ENCODE measurements at places on chromosomes 6 and 20. TPM values are rescaled to one million over a fixed set of nuclear protein-coding genes. Genes with fewer than 3 reads are reported as not detected.

Gene CALHM6
- 4.5 TPM for total RNA-seq

Gene THBS2
- 6.5 TPM for total RNA-seq

Gene ISM1
- total RNA-seq: 1.6 TPM

Gene TCEA2
- total RNA-seq: 36.7 TPM

Gene WFDC12
- total RNA-seq: not detected

Gene PPP1R16B
- 10.6 TPM for total RNA-seq

Gene NKX2-2
- 0.41 TPM for total RNA-seq

Gene CCN6
- not detected for total RNA-seq

Gene BACH2
- total RNA-seq: 48.9 TPM

Gene ELOVL4
- 49.3 TPM for total RNA-seq

Gene DOK5
- total RNA-seq: 236 TPM

Gene PTK7
- total RNA-seq: 16.7 TPM

Gene CAP2
- total RNA-seq: 39.9 TPM

Gene ACTL10
- total RNA-seq: 0.82 TPM

Gene LGSN
- 0.82 TPM for total RNA-seq

Gene UNC5CL
- under 0.01 TPM for total RNA-seq

Gene MICB
- total RNA-seq: 0.41 TPM

Gene CASS4
- under 0.01 TPM for total RNA-seq

Gene DNAH8
- total RNA-seq: under 0.01 TPM

- DNase-seq: no peak
Observed at GRCh38 chr20:19510611-19511010, 247.4 kb upstream of the RIN2 start.

DNA sequence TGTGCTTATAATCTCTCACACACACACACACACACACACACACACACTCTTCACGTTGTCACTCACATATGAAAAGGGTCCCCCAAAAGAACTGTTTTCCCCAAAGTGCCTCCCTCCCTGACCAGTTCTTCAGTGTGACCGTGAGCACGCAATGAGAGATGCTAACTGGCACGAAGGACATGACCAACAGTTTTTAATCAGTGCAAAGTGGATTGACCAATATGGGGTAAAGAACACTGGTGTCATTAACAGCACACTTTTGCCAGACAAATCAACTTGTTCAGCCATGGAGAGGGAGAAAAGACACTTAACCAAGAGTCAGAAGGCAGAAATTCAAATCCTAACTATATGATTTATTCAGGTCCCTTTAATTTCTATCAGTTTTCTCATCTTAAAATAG lies 15.0 kb downstream of the EXOC2 start:
- DNase-seq: no peak

GRCh38 chr6:94272327-94272726 lies 853.0 kb upstream of the EPHA7 start:
- DNase-seq: no peak

- no peak for DNase-seq
Observed at GRCh38 chr6:134079406-134079921, 27.0 kb upstream of the SLC2A12 start.

GRCh38 chr6:131226459-131227157 lies 91.3 kb downstream of the AKAP7 start:
- no peak for DNase-seq

DNA sequence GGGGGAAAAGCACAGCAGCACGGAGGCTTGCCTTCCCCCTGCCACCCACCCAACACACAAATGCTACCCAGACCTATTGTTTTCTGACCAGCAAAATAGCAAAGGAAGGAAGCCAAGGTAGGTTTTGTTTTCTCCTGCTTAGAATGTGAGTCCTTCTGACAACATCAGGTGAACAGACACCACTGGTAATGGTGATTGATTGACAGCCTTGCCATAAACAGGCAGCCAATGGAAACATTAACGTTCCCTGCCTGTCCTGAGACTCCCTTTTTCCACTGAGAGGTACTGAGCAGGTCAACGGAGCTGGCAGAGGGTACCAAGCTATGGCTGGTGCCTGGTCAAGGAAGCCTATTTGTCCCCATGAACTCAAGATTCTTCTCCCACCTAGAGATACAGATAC lies 234.4 kb downstream of the ADGB start:
- DNase-seq: no peak

- DNase-seq: no peak
Observed at GRCh38 chr6:107679457-107679856, 144.7 kb downstream of the SCML4 start.

GRCh38 chr6:2743280-2744208 lies 7.2 kb downstream of the MYLK4 start:
- no peak for DNase-seq

GRCh38 chr20:50980851-50981713 lies 22.5 kb downstream of the MOCS3 start:
- DNase-seq: no peak

DNA sequence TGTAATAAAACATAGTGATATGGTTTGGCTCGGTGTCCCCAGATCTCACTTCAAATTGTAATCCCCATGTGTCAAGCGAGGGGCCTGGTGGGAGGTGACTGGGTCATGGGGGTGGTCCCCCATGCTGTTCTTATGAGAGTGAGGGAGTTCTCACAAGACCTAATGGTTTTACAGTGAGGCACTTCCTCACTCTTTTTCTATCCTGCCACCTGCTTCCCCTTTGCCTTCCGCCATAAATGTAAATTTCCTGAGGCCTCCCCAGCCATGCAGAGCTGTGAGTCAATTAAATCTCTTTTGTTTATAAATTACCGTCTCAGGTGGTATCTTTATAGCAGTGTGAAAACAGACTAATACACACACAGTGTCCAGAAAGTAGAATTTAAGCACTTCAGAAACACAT lies 78.5 kb downstream of the REPS1 start:
- DNase-seq: no peak

DNA sequence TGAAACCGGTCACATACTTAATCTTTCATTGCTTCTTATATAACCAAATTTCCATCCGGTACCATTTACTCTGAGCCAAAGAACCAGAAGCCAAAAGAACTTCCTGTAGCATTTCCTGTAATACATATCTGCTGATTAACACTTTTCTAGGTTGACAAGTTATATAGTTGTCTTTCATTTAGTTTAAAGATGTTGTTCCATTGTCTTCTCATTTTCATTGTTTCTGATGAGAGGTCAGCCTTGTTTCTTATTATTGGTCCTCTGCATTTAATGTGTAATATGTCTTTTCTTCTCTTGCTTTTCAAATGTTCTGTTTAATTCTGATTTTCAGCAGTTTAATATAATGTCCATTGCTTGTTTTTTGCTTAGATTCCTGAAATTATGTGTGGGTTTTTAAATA lies 214.5 kb upstream of the CCN2 start:
- DNase-seq: no peak

DNA sequence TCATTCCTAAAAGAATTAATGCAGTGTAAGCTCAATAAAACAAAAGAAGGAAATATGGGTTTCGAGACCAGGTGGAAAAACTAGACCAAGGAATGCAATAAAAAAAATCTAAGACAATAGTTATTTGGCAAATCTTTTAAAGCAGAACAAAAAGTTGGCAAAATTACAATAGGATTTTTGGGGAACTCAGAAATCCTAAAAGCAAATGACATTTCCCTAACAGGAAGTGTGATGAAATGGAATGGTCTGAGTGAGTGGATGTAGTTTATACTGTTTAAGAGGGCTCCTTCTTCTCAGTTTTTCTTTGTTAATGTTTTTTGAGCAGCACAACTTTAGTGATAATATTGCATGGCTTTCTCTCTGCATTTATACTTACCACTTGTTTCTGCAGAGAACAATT lies 190.0 kb downstream of the PLCB4 start:
- DNase-seq: no peak

- DNase-seq: no peak
Observed at GRCh38 chr6:10419749-10420545, 5.1 kb upstream of the TFAP2A start.

GRCh38 chr6:40312213-40313015 lies 274.8 kb downstream of the LRFN2 start:
- DNase-seq: no peak

- DNase-seq: no peak
Observed at GRCh38 chr6:15829156-15829555, 166.3 kb upstream of the DTNBP1 start.

DNA sequence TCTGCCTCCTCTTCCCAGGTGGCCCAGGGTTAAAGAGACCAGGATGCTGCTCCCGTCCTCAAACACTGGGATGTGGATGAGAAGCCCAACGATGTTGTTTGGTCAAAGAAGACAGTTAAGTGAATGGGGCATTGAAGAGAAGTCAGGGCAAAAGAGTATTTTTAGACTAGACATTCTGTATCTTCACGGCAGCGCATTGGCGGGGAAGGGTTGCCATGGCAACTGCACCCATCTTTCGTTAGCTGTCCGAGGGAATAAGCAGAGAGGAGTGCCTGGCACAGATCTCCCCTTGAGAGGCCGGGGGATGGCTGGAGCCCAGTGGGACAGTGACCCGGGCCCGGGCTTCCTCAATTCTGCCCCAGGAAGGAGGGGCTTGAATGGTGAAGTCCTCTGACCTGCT lies 56.4 kb upstream of the GPR31 start:
- DNase-seq: no peak

- DNase-seq: no peak
Observed at GRCh38 chr6:48419992-48420391, 309.0 kb upstream of the PTCHD4 start.

DNA sequence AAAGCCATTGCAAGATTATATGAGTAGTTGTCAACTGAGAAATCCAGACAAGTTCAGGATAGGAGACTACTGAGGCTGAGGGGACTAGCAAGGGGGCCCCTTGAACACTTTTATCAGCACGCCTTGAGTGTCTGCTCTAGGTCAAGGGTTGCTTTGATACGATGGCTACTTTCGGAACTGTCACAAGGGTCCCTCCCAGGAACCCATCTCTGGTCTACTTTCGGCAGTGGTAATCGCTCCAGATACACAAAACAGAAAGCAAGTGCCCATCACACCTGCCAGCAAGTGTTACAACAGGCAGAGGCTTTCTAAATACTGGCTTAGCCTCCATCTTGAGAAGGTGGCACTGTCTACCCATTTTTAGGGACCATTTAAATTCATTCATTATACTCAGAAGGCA lies 61.1 kb downstream of the GJA10 start:
- no peak for DNase-seq

GRCh38 chr6:34671367-34671766 lies 25.2 kb downstream of the ILRUN start:
- DNase-seq: no peak

DNA sequence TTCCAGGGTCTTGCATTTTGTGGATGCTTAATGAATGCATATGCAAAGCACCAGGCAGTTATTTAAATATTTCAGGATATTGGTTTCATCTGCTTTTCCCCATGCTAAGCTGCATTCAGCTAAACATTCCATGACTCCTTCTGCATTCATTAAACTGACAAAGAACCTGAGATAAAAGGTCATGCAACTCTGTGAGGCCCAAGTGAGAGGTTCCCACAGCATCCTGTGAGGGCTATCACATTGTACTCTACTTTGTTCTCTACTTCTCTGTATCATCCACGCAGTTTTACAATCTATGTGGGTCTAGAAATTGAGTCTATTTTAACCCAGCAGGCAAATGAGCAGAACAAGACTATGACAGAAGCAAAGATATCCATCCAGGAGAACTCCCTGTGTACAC lies 86.4 kb upstream of the PRSS16 start:
- DNase-seq: no peak

GRCh38 chr20:4638826-4639225 lies 82.9 kb upstream of the PRND start:
- no peak for DNase-seq

- DNase-seq: no peak
Observed at GRCh38 chr6:80226699-80227098, 120.2 kb downstream of the BCKDHB start.

- peak; percentile 28 for DNase-seq
Observed at GRCh38 chr6:138307816-138308730, 69.6 kb upstream of the SMIM28 start.
